ENCODE measurements at places on chromosomes 3 and 15.

DNA sequence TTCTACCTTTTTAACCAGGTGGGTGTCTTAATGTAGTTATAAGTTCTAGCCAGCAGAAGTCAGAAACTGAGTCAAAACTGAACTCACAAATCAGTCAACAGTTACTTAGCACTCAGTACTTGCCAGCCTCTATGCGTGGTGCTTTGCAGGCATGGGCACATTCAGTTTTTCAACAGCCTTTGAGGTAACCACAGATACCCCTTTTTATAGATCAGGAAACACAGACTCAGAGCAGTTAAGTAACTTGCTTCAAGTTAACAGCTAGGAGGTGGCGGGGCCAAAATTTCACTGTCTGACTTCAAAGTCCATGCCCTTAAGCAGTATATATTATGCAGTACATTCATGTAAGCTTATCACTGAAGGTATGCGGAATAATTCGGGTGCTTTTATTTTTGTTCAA is 139.4 kb downstream of the FHIT start:
- DNase-seq = no peak

DNA sequence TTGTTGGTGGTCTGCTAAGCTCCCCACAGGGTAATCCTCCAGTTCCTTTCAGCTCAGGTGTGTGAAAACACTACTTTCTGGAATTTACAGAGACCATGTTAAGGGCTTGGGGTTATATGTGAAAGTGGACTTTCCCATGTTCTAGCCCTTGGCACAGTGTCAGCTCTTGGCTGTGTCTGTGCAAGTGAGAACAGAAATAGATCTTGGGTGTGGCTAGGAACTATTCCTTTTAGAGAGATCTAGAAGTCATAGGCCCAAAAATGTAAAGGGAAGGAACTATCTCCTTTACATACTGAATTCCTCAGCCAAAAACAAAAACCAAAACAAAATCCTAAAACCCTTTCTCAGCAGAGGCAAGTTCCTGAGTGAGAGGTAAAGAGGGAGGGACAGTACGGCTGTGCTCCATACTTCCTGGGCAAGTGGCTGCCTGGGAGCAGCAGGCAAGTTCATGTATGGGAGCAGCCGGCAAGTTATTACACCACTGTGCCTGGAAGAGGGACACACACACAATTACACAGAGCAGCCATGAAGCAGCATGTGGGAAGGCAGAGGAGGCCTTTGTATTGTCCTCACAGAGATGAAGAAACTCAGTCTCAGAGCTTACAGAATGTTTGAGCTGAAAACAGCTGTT is 19.9 kb upstream of the C3orf62 start:
- DNase-seq = no peak

GRCh38 chr3:98952404-98952803 is 50.9 kb upstream of the DCBLD2 start:
- DNase-seq = no peak

DNA sequence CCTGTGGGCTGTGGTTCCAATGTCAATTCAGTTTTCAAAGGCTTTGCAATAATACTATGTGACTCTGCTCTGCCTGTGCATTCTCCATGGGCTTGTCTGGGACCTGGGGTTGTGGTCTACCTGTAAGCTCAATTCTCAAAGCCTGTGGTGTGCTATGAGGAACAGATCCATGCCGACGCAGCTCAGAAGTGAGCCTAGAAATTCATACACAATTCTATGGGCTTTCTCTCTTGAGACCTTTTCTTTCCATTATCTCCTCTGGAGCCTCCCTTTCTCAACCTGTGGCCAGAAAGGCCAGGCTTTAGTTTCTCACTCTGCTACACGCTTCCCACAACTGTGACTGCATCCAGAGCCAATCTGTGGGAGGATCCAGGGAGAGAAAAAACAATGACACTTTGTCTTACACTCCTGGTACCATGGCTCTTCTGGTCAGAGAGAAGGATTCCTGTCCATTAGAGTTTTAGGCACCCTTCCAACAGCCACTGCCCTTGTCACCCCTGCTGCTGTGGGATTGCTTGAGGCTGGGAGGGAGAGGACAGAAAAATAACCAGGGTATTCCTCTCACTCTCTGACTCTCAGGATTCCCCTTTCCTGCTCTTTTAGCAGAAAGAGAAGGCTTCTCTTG is 34.1 kb upstream of the KLF13 start:
- no peak for DNase-seq

- DNase-seq = no peak
These were observed 46.3 kb downstream of the GOLIM4 start for GRCh38 chr3:168049367-168049974.

DNA sequence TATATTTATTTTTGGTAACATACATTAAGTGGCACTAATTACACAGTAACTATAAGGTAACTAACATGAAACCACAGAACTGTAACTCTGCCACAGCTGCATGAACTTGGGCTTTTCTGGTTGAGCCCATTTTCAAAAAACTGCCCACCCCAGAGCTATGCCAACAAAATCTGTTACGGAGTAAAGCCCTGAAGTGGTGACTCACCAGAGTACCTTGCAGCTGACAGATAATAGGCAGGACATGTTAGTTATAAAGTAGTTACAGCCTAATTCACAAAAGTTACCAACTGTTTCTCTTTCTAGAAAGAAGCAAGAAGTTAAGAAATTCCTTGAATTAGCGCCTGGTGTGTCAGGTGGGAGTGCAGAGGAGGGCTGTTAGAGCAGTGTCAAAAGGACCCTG is 1.5 kb upstream of the GPX1 start:
- DNase-seq = no peak

- no peak for DNase-seq
These were observed 47.0 kb upstream of the ACKR4 start for GRCh38 chr3:132549890-132550578.

- DNase-seq = no peak
These were observed 53.6 kb upstream of the LRRFIP2 start for GRCh38 chr3:37227870-37228549.

- no peak for DNase-seq
These were observed 224.5 kb downstream of the TIGIT start for GRCh38 chr3:114518206-114518808.

GRCh38 chr3:4983739-4984510 is 4.7 kb downstream of the BHLHE40 start:
- DNase-seq = no peak

DNA sequence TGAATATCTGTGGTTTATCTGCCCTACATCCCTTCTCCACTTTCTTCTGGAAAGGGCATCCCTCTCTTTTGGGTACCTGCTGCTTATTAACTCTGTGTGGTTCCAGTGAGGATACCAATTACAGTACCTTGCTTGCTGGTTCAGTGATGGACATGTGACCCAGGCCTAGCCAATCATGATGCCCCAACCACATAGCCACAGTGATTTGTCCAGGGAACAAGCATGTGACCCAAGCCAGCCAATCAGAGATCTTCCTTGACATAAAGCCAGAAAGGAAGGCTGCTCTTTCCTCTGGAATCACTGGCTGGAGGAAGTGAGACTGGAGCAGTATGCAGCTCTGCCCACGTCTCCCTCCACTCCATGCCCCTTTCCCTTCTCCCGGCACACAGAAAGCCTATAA is 10.9 kb upstream of the TMEM158 start:
- no peak for DNase-seq

DNA sequence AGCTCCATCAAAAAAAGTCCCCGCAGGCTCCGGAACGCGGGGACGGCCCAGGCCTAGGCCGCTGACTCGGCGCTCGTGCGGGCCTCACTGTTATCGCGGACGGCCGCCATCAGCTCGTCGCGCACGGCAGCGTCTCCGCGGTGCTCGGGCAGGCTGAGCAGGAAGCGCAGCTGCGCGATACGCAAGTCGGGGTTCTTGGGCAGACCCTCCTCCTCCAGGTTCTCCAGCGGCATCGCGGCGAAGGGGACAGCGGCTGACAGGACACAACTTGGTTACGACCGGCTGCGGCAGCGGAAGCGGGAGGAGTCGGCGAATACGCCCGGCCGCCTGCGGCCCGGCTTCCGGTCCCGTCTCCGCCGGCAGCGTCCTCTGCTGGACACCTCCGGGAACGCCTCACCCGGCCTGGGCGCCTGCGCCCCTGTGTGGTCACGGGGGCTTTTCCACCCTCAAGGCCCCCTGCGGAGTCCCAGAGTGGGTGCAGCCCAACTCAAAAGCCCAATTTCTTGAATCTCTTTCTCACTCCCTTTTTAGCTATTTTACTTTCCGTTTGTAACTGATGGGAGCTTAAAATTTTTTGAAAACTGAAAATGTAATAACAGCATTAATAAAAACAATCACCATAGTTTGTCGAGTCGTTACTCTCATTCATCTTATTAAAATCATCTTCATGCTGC is at the start of gene PSMD6:
PSMD6 (minus strand) TSS at position 308 of the 674 bp plus-strand sequence; CDS start at position 233, 75 bp downstream.
- DNase-seq = no peak

DNA sequence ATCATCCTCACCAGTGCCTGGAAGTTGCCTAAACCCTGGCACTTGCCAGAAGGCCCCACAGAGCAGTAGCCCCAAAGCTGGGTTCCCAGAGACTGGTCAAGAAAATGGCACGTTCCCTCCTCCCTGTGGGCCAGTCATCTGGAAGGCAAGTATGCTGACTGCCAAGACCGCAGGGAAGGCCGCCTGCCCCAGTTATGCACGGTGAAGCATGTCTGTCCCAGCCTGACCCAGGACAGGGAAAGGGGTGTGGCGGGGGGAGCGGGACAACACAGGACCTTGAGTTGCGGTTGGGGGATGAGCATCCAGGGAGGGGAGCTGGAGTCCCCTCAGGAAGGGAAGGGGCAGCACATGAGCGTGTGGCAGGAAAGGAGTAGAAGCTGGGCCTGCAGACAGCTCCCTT is 33.0 kb downstream of the RBPMS2 start:
- DNase-seq = no peak

DNA sequence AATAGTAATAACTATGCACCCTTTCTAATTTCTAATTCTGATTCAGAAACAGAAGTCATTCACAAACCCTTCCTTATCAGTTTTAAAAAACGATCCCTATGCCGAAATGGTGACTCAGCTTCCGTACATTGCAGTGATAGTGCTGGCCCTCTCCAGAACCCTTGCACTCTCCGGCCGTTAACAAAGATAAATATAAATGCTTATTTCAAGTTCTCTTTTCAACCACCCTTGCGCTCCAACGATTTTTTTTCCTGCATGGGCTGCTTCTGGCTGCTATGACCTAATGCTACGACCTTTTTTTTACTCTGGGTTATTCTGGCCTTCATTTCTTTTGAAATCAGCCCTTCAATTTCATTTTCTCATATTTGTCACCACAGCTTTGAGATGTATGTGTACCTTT is 646.2 kb downstream of the NTRK3 start:
- no peak for DNase-seq

DNA sequence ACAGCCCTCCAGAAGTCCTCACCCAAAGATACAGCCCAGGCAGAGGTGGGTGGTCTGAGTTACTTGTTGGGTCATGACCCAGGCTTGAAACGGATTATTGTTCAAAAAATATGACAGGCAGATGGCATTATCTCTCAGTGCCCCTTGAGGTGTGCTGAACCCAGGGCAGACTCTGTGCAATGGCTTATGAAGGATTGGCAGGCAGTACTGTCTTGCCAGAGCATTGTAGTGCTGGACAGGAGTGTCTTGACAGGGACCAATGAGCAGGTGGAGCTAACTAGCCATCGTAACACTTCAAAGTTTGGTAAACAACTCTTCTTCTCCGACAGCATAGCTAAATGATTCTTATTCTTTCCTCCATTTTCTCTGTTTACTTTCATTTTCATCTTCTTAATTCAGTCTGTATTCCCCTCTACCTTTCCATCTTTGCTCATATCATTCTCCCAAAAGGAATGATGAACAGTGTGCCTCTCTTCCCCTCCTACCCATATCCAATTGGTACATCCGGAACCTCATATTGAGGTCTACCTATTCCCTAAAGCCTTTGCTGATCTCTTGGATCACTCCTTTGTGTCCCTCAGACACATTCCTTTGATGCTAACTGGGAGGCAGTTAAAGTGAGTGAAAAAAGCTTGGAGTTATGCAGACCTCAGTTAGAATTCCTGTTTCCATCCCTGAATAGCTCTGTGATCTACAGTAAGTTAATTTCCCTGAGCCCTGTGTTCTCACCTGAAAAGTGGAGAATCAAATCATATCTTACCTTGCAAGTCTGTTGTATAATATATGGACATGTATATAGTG is 2.6 kb upstream of the IL20RB start:
- DNase-seq = no peak

- no peak for DNase-seq
These were observed 2.4 kb downstream of the PML start for GRCh38 chr15:73996939-73997338.

GRCh38 chr3:141457624-141458236 is 29.1 kb upstream of the RASA2 start:
- no peak for DNase-seq

DNA sequence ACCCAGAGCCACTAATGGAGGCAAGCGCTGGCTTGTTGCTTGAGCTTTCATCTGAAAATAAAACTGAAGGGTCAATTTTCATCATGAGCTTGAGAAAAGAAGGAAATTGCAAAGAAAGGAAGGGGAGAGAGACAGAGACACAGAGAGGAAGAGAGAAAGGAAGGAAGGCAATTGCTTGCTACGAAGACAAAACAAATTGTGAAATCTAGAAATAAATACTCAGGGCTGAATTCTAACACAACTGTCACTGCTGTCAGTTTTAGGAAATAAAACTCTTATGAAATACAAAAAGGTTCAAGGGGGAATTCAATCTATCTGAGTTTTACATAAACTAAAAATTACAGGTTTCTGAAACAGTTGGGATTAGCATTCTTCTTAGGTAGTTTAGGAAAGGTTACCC is 36.7 kb downstream of the FOXP1 start:
- DNase-seq = no peak

DNA sequence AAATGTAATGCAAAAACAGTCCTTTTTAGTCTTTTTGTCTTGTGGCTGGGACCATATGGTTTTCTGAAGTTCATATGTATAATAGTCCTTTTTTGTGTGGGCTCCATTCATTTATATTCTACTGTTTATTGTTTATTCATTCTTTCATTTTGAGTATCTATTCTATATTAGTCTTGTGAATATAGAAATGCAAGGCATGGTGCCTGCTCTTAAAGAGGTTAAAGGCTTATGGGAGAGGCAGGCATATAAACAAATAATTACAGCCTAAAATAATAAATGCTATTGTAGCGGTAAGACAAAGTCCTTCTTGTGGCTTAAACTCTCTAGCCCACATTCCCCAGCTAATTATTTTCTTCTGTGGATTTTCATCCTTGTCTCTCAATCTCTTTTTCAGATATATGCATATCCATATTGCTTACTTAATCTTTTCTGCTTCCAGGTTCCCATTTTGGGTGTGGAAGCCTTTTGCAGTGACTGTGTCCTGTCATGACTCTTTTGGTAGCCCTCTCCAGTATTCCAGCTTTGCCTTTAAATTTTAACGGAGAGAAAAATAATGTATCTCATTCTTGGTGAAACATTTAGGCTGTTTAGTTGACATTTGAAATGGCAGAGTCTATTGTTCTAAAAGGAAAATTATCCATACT is 101.6 kb downstream of the PPM1L start:
- no peak for DNase-seq

DNA sequence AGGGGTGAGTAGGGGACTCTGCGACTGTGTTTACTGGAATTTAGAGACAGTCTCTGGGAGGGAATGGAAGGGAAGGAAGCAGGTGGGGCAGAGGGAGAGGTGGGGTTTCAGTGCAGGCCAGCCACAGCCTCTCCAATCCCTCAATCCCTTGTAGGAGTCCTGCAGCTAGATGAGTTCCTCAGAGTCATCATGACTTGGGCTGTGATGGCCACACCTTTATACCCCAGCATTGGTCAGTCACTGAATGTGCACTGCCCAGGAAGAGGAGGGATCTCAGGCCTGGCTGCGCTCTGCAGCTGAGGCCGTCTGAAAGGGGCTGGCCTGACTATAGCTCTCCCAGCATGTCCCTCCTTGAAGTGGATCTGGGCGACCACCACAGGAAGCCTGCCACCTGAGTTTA is 67.3 kb upstream of the GLCE start:
- no peak for DNase-seq

Data from NCI-H524 treated with DMSO at 0.1 percent for 48 hours (cell line).